DMS153 (cell line): ENCODE measurements at places on chromosomes 7 and 10.

GRCh38 chr10:16049050-16049449, 188.7 kb upstream of the MINDY3 start:
- DNase-seq = no peak

DNA sequence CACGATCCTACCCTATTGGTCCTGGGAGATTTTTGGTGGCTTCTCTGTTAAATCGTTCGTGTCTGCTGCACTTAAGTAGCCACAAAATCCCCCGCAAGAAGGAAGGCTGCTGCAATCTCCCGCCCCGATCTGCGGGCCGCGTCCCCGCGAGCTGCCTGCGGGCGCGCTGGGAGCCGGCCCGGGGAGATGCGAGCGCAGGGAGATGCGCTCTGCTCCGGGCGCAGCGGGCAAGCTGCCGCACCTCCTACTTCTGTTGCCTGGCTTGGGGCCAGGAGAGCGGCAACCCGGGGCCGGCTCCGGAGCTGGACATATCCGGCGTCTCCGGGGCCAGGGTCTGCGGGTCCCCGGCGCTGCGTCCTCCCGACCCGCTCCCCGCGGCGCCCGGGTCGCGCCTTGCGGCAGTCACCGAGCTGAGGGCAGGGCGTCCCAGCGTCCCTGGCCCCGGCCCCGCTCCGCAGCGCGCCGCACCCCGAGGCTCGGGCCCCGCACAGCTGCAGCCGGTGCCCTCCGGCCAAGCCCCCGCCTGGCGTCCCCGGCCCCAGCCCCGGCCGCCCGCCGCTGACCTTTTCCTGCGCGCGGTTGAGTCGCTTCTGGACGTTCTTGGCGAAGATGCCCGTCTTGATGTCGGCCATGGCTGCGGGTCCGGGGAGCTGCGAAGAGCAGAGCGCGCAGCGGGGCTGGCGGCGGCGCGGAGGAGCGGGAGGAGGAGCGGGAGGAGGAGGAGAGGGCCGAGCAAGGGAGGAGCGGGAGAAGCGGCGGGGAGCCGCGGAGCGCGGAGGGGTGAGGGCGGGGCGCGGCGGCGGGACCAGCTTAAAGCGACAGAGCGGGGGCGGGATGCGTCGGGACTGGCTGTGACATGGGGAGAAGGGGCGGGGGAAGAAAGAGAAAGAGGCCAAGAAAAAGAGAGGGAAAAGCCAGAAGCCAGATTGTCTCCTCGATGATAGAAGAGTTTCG, at the start of gene AMPH:
Gene AMPH (minus strand): TSS at position 654 of the 954 bp plus-strand sequence. CDS start 22 bp downstream, at position 632.
- DNase-seq = peak; percentile 43

DNA sequence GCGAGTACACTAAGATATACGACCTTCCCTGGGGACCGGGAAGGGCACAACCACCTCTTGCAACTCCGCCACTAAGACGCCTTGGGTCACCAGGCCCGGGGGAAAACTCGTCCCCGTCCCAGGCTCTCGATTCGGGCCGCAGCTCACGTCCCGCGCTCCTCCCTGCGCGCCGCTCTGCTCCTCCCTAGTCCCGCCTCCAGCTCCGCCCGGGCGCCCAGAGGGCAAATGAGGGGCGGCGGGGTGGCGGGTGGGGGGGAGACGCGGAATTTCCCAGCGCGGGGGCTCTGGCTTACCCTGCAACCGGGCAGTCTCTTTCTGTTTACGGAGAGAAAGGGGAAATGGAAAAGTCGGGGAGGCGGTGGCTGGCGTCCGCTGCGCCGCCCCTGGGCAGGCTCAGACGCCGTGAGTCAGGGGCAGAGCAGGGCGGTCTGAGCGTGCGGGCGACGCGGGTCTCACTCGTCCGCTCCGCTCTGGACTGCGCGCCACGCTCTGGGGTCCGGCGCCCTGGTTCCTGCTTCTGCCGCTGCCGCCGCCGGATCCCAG, at the start of gene MAP3K8:
Gene MAP3K8 (plus strand): TSS at position 455 of the 543 bp plus-strand sequence. CDS start 4,755 bp downstream, outside the sequence.
- peak; percentile 43 for DNase-seq

DNA sequence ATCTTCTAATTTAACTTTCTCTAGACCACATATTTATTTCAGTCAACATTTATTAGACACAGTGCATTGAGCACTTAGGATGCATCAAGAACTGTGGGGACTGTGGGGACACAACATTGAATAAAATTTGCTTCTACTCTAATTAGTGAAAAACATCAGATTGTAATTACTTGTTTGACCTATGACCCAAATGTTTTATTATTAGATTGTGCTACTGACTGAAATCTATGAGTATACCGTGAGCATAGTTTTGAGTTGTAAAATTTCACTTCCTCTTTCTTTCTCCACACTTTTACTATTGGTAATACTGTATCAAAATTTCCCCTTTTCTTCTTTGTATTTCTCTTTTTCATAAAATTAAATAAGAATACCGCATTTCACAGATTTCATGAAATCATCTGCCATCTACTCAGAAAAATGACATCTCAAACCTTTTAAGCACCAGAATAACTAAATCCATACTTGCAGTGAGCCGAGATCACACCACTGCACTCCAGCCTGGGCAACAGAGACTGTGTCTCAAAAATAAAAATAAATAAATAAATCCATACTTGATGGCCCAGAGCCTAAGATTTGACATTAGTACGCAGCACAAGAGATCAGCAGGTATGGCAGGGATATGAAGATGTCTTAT, 25.4 kb upstream of the INPP5F start:
- DNase-seq = no peak

- no peak for DNase-seq
Observed at GRCh38 chr7:5637415-5637814, 144.0 kb downstream of the RNF216 start.

- no peak for DNase-seq
Observed at GRCh38 chr10:44684661-44685060, 226.5 kb upstream of the TMEM72 start.

DNA sequence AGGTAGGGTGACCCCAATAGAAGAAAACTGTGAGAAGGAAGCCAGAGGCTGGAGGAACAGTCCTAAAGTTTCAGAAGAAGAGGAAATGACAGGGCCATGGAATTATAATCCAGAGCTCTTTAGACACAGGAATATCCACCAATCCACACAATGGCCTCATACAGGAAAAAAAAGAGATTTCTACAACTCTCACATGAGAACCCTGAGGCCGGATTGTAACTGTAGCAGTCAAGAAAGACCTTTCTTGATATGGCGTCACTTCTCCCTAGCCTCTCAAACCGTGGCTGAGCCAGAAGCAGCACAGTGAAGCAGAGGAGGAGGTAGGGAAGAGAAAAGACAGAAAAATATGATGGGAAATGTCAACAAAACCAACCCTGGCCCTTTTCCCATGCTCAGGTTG, 76.9 kb downstream of the RAPGEF5 start:
- DNase-seq = no peak

DNA sequence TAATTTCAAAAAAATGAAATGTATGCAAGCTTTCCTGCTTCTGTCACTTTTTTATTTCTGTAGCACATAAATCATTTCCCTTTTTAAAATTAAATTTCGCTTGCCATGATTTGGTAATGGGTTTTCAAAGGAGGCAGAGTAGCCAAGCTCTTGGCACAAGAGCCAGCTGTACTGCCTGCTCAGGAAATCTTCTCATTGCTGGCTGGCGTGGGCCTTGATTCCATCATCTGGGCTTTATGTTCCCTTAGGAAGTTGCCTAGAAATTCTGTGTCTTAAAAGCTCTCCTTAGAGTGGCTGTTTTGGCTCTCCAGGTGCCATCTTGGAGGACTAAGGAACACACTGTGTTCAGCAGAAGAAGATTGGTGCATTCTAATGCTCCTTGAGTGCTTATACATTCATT, 107.4 kb downstream of the ARID5B start:
- no peak for DNase-seq

DNA sequence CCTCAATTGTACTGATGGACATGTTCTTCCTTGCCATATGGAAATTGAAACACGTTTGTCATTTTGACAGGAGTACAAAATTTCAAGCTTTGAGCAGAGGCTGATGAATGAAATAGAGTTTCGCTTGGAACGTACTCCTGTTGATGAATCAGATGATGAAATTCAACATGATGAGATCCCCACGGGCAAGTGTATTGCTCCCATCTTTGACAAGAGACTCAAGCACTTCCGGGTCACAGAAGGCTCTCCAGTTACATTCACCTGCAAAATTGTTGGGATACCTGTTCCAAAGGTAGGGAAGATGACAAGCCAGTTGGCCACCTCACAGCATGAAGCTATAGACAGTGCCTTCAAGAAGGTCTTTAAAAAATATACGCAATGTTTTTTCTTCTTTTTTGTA, 43.1 kb downstream of the ATOH7 start:
- DNase-seq = no peak

DNA sequence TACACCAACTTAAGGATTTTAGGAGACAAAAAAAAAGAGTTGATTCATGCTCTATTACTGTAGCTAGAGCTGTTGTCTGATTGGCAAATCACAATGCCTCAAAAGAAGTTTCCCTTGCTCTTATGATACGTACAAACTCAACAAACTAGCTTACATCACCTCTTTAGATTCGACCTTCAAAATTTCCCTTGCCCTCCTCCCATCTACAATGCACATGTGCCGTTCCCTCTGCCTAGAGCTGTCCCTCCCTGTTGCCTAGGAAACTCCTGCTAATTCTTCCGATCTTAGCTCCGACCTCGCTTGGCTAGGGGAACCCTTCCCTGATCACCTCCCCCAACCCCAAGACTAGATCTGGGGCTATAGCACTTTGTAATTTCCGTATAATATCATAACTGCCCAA, 55.4 kb downstream of the MAP3K8 start:
- no peak for DNase-seq

DNA sequence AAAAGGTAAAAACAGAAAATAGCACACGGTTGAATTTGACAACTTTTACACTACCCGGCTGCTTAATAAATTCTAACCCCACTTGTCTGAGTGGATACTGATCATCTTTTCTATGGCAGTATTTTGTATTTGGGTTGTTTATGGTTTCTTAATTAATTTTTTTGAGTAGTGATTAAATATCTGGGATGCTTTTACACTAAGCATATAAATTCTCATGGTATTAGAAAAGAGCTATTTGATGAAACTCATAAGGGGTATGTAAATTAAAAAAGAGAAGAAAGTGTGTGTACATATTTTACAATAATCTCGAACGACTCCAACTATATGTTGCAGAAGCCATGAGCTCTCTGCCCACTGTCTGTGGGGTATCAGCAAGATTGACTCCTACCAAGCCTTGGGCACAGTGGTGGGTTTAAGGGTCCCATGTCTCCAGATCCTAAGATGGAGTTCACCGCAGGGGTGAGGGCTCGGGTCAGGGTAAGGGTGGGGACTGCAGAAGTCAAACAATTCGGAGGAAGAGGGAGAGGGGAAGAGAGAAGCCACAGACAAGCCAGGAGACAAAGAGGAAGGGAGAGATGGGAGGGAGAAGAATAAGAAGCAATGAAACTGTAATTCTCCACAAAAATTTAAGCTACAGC, 7.6 kb upstream of the HOXA13 start:
- DNase-seq = no peak

DNA sequence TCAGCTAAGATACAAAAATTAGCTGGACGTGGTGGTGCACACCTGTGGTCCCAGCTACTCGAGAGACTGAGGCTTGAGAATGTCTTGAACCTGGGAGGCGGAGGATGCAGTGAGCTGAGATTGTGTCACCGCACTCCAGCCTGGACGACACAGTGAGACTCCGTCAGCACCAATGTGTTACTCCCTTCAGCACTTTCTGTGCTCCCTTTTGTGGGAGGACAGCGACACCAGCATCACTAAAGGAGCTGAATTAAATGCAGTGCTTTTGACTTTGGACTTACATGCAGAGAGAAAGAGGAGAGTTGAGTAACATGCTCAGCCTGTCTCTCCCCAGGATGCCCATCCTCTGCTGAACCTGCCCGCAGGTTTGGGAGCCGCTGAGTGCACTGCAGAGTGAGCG, 92.2 kb upstream of the RHEB start:
- DNase-seq = no peak

GRCh38 chr10:129613377-129613980, 146.4 kb downstream of the MGMT start:
- no peak for DNase-seq

- DNase-seq = peak; percentile 31
Observed at GRCh38 chr7:95725205-95725604, 47.1 kb upstream of the DYNC1I1 start.

DNA sequence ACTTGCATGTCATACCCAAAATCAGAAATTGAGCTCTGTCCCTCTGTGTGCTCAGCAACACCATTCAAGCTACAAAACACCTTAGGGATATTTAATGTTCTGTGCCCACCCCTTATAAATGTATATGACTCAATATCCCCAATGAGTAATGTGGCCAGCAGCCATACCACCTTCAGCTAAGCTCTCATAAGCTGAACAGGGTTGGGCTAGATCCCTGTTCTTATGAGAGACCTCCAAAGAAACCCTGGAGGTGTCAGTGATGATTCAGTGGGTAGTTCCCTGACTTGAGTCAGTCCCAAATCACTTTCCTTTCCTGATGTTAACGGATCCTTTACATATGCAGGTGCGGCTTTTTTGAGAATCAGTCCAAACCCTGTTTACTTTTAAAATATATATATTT, 253.8 kb downstream of the CREB5 start:
- DNase-seq = no peak

DNA sequence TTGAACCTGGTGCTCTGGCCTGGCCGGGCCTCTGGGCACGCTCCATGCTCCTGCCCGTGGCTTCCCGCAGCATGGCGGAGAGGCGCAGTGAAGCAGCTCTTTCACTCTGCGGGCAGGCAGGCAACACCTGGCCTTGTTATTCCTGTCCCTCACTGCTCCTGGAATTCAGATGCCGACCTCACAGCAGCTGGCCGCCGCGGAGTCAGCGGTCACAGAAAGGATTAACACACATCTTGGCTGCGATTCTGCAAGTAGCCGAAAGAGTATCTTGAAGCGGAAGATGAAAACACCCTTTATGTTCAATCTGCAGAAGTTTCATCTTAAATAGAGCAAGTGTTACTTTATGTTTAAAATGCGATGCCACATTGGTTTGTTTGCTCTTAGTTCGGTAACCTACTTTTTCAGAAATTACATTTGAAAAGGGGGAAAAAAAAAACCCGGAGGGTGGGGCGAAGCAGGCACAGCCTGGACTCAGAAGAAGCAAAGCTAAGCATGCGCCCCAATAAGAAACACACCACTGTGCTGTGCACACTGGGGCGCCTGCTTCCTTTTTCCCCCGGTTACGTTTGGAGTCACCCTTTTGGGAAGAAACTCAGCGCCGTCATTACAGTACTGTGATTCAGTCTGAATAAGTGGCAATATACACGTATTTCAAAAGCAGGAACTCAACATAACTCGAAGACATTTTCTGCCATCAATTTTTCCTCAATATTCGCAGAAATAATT, 42.3 kb downstream of the BRI3 start:
- no peak for DNase-seq

DNA sequence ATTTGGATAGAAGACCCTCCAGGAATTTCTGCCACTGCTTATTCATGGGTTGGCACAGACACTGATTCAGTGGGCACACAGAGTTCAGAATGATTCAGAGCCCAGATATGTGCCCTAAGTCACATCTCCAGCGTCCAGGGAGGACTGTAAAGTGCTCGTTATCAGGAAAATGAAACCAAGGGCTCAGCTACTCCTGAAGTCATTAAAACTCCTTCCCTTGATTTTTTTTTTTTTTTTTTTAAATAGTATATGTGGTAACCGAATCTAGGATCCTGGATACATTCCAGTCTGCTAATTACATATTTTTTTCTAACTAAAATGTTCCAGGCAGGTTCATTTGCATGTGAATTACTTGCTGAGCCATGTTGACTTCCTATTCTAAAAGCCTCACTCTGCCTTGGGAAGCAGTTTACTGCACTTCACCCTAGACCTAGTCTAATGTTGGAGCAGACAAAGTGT, 34.7 kb downstream of the MET start:
- peak; percentile 31 for DNase-seq

- DNase-seq = no peak
Observed at GRCh38 chr10:52915391-52915790, 142.8 kb upstream of the MBL2 start.
